ENCODE measurements at places on chromosomes 12 and 14.
A peak's percentile ranks its signal among the peaks of the same experiment; 100 is the strongest.

GRCh38 chr12:51924551-51925319, 17.4 kb downstream of the ACVRL1 start:
- DNase-seq: no peak

DNA sequence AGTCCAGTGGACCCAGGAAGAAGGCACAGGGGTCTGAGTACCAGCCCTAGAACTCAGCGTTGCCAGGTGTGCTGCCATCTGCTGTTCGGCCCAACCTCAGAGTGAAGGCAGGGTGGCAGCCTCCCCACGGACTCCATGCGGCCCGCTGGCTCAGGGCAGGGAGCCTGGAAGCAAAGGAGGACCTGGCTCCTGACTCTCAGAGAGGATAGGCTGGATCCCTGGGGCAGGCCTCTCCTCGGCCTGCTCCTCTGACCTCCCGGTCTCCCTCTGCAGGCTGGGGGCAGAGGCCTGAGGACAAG, 10.1 kb downstream of the MCRS1 start:
- no peak for DNase-seq

DNA sequence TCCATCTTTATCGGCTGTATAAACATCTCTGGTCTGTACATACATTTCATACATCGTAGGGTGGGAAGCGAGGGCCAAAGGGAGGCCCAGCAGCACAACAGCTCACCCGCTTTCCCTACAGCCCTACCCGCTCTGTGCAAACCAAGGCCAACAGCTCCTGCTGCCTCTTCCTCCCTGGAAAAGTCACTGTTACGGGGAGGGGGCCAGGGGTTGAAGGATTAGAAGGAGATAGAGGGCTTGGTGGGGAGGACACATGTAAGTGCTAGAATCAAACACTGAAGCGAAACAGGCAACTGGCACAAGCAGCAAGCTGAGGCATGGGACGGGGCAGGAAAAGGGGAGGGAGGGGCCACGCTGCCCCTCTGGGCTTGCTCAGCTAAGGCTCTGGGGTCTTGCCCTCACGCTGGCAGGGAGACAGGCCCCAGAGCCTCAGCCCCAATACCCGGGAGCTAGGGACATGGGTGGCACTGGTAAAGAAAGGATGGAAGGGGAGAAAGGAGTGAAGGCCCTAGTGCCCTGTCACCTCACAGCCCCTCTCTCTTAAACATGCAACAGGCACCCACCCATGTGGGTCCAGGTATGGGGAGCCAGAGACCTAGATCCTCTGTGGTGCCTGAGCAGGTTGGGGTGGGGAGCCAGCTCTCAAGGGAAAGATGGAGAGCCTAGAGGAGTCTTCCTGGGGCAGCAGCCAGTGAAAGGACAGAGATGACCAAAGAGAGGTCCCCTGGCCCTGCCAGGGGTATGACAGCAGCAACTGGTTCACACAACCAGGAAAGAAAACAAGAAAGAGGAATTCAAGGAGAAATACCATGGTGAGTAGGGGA, 14.4 kb downstream of the SPRYD3 start:
- no peak for DNase-seq

DNA sequence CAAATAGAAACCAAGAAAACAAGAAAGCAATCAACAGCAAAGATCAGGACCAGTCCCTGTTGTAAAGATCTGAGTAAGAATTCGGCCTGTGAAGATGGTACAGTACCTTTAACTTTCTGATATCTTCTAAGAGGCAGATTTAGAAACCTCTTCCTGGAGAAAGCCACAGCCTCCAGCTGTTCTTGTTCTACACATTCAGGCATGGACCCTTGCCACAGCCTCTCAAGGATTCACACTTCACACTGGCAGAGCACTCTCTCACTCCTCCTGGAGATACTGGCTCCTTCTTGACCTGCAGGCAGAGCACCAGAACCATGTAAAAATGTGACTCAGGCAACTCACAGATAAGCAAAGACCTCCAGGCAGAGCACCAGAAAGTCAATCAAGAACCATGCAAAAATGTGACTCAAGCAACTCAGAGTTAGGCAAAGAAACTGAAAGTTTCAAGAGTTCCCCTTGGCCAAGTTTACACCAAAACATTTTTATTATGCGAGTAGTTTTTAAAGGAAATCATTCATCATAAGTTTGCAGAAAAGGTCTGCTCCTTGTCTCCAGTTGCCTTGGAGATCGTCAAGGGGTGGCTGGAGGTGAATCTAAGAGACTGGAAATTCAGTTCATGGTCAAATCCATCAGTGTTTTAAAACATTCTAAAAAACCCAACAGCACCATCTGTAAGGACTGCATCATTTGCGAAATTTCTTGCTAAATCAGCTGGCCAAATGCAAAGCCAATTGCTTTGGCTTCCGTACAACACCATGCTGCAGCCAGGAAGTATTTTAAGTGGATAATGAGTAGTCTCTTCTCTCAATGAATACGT, 119.3 kb upstream of the MDM1 start:
- DNase-seq: peak; percentile 64

- no peak for DNase-seq
Measured at GRCh38 chr14:72925815-72926291, 411 bp upstream of the DCAF4 start.

GRCh38 chr14:61491224-61491623, 169.8 kb downstream of the PRKCH start:
- no peak for DNase-seq

DNA sequence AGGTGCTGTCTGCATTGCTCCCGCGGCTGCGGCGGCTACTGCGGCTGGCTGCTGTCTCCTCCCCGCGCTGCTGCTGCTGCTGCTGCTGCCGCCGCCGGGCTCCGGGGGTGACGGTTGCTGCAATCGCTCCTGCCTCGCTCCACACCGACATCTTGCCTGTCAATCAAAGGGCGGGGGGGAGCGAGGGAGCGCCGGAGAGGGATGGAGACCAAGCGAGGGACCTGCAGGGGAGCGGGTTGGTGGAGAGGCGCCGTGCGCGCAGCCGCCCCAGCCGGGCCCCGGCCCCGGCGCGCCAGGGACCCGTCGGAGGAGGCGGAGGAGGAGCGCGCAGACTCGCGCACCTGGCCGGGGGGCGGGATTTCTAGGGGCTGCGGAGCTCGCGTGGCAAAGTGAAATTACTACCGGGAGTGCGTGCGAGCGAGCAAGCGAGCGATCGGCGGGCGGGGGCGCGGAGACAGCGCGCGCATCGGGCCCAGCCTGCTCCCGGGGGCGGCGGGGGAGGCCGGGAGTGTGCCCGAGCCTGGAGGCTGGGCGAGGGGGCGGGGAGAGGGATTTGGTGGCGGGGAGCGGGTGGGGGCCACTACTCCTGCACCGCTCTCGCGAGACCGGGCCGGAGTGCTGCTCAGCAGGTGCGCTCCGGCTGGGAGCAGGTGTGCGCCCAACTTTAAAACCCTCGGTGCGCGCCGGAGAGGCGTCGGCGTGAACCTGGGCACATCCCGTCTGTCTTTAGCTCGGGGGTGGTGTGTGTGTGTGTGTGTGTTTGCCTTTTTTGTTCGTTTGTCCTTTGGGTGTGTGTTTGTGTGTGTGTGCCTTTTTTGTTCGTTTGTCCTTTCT, at the start of gene KSR2:
Gene KSR2, minus strand, starts transcription at position 165 of the 834 bp plus-strand sequence. CDS start 735 bp downstream, outside the sequence.
- DNase-seq: peak; percentile 67

DNA sequence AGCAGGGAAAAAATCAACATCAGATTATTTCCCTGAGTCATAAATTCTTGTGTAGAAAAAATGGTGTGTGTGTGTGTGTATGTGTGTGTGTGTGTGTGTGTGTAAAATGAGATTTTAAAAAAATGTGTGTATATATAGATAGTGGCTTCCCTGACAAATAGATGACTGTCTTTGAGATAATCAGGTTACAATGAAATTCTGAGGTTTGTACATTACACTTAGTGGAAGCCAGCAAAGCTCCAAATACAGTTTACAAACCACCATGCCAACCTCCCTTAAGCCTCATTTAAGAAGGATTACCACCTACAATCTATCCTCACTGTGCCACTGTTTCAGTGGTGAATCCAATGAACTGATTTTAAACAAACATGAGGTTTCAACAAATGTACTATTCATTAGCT, 93.8 kb downstream of the MED13L start:
- DNase-seq: no peak

DNA sequence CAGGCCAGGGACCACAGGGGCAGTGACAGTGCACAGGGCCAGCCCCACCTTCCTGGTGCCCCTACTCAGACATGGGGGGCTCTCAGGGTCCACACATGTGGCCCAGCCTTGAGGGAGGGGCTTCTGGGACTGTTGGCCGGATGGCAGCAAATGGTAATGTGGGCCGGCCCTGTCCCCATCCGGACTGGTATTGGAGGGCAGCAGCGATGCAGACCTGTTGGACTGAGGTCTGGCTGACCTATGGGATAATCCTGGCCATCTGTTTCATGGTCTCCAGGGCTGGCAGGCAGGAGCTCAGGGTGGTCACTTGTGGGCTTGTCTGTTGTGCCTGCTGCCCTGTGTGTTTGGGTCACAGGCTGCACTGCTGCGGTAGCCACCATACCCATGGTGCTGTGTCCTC, 387.5 kb downstream of the TMEM121 start:
- DNase-seq: no peak

DNA sequence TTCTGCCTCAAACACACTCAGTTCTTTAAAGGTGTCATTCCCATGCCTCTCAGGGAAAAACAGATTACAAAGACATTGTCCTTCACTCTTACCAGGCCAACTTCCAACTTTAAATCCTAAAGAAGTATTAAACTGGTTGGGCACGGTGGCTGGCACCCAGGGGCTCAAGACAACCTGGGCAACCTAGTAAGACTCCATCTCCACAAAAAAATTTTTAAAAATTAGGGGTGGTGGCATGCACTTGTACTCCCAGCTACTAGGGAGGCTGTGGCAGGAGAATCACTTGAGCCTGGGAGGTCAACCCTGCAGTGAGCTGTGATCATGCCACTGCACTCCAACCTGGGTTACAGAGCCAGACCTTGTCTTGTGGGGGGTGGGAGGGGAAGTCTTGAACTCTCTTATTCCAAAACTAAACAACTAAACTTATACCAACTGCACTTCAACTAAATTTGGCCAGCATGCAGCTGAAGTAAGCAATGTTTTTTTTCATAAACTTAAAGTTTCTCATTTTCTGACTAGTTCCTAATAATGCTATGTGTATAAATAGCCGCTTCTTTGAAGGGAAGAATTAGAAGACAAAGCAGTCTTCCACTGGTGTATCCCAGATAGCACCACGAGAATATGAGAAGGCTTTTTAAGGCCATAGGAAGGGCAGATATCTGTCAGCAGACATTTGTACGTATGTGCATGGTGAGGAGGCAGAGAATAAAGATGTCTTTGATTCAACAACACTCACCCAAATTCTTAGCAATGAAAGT, 2.4 kb downstream of the SLC11A2 start:
- DNase-seq: no peak

- DNase-seq: no peak
Measured at GRCh38 chr12:58895053-58895452, 25.3 kb downstream of the LRIG3 start.

DNA sequence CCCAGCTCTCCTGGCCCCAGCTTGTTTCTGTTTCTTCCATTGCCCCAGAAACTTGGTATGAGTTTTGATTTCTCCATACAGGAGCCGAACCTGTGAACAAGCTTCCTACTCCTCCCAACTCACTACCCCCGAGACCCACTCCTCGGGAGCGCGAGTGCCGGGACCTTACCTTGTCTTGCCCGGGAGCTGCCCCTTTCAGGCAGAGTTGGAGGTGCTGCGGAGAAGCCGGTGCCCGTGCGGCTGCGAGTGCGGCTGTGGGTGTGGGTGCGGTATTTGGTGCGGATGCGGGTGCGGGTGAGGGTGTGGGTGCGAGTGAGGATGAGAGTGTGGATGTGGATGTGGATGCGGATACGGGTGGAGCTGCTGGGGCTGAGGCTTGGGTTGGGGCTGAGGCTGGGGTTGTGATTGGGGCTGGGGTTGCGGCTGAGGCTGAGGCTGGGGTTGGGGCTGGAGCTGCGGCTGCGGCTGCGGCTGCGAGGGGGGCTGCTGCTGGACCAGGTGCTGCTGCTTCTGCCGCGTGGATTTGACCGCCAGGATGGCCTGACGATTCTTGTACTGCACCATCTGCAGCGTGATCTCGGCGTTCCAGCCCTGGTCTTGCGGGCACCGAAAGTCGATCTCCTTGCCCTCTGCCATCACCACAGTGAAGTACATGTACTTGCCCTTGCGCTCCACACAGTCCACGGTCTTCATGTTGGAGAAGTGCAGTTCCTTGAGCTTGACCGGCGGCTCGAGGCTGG, 1.1 kb downstream of the PHLDA1 start:
- DNase-seq: no peak

- no peak for DNase-seq
Measured at GRCh38 chr12:69097619-69098368, 141.6 kb upstream of the CPSF6 start.

DNA sequence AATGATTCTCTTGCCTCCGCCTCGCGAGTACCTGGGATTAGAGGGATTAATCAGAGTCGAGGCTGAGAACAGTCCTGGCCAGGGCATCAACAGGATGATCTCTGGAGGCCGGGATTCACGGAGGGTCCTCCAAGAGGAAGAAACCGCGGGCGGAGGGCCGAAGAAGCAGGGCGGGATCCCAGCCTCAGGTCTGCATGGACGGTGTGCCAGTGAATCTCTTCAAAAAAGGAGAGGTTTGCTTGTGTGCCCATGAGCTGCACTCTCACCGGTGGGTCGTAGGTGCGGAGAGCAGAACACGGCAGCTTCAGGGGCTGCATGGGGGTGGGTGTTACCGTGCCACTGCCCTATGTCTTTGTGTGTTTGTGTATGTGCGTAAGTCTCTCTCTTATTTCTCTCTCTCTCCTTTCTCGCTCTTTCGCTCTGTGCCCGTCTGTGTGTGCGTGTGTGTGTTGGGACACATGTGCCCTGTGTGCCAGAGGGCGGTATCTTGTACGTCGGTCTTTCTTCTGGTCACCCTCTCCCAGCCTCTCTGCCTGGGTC, 768.2 kb upstream of the ALG10B start:
- no peak for DNase-seq

GRCh38 chr12:104551-105081, 38.0 kb downstream of the IQSEC3 start:
- peak; percentile 10 for DNase-seq

GRCh38 chr14:68854421-68854820, 61.6 kb upstream of the ZFP36L1 start:
- DNase-seq: no peak

- DNase-seq: no peak
Measured at GRCh38 chr12:92614502-92614901, 88.3 kb upstream of the PLEKHG7 start.

DNA sequence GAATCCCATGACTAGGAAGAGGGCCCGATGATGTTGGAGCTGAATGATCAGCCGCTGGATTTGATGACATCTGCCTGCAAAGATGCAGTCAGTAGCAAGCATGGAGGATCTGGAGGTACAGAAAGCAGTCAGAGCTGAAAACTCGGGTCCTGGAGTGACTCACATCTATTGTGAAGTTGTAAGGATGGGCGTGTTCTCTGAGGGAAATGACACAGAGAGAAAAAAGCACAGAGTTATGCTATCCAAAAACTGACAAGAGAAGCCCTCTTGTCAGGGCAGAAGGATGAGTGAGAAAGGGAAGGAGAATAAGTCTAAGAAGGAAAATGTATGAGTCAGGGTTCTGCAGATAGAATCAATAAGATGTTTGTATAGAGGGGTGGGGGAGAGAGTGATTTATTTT, 380.4 kb upstream of the CCDC196 start:
- DNase-seq: no peak

DNA sequence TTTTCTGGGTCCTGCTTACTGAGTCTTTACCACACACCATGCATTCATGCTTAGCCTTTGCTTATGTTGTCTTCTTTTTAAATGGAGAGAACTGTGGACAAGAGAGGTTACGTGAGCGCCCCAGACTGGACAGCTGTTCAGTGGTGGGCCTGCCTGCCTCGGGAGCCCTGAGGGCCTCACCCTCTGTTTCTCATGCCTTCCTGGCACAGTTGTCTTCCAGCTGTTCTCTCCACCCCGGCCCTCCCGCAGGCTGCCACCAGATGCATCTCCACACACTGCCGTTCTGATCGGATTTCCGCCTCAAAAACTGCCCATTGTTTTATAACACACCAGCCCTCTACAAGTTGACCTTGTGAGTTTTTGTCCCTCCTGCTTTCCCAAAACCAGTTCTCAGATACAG, 100.8 kb downstream of the SAMD4A start:
- DNase-seq: no peak
